ENCODE measurements at places on chromosomes 12 and 14. TPM values are rescaled to one million over a fixed set of nuclear protein-coding genes. Genes with fewer than 3 reads are reported as not detected.

SLC17A8 gene
- not detected for total RNA-seq

FSCB gene
- total RNA-seq: not detected

TROAP gene
- total RNA-seq: 1.1 TPM

TTC9 gene
- 14.5 TPM for total RNA-seq

OVCH1 gene
- not detected for total RNA-seq

KCNJ8 gene
- 0.41 TPM for total RNA-seq

TM7SF3 gene
- 30.6 TPM for total RNA-seq

C12orf54 gene
- not detected for total RNA-seq

AKAP3 gene
- 1.5 TPM for total RNA-seq

GALNT9 gene
- not detected for total RNA-seq

PAPOLA gene
- total RNA-seq: 175 TPM

KRT7 gene
- 3.3 TPM for total RNA-seq

SMAGP gene
- 3.2 TPM for total RNA-seq

TSPAN9 gene
- 0.70 TPM for total RNA-seq

OR4E2 gene
- not detected for total RNA-seq

SYCP3 gene
- total RNA-seq: 0.45 TPM

GPR68 gene
- 15.0 TPM for total RNA-seq

MANSC4 gene
- total RNA-seq: not detected

GPRC5D gene
- total RNA-seq: not detected

LRRK2 gene
- 0.47 TPM for total RNA-seq

MGAT4C gene
- not detected for total RNA-seq

TPPP2 gene
- not detected for total RNA-seq

ATP5MC2 gene
- total RNA-seq: 223 TPM

KRT79 gene
- 0.28 TPM for total RNA-seq

NCAPD2 gene
- total RNA-seq: 32.8 TPM

KRT6A gene
- total RNA-seq: not detected

GARIN6 gene
- total RNA-seq: not detected

KLRC2 gene
- 1.9 TPM for total RNA-seq

RBP5 gene
- total RNA-seq: 0.59 TPM

All from T-cell (primary cell).